Upper lobe of left lung (tissue), 6 donors: ENCODE measurements at places on chromosomes 12 and 14.
A peak's percentile ranks its signal among the peaks of the same experiment; 100 is the strongest.

- no peaks in the 10 kb centered on the region for H3K27me3 ChIP-seq
- no peaks in the 10 kb centered on the region for H3K36me3 ChIP-seq
- H3K27ac ChIP-seq: no peak overlapping the region
- peaks cover 11% of the 10 kb centered on the region for H3K4me1 ChIP-seq
- DNase-seq: no peak
Measured at GRCh38 chr12:29732191-29732590, 51.6 kb downstream of the TMTC1 start.

GRCh38 chr12:87150969-87151662 is 878.1 kb downstream of the C12orf50 start:
- H3K36me3 ChIP-seq: no peaks in the 10 kb centered on the region
- H3K4me3 ChIP-seq: no peak overlapping the region
- DNase-seq: no peak
- no peaks in the 10 kb centered on the region for H3K27me3 ChIP-seq
- no peaks in the 10 kb centered on the region for H3K4me1 ChIP-seq
- H3K27ac ChIP-seq: no peak overlapping the region

DNA sequence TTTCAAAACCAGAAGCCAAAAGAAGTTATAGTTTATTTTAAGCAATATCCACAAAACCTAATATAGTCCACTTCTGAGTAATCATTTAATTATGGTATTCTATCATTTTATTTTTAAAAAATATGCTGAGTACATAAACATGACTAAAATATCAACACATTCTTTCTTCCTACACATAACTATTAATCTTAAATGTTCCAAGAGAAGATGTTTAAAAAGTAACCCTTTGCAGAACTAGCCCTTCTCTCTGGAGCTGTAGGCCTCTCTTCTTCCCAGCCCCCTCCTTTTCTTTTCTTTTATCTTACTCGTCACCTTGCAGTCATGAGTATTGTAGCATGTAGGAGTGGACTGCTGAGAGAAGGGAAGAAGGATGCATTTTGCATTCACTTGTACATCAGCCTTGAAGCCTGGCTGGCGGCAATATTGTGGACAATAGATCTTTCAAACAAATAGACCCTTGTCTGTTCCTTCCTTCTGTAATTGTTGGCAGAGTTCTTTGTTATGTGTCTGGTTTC is 941.9 kb downstream of the NRXN3 start:
- no peaks in the 10 kb centered on the region for H3K27me3 ChIP-seq
- no peaks in the 10 kb centered on the region for H3K36me3 ChIP-seq
- H3K27ac ChIP-seq: no peak overlapping the region
- H3K4me1 ChIP-seq: no peaks in the 10 kb centered on the region

DNA sequence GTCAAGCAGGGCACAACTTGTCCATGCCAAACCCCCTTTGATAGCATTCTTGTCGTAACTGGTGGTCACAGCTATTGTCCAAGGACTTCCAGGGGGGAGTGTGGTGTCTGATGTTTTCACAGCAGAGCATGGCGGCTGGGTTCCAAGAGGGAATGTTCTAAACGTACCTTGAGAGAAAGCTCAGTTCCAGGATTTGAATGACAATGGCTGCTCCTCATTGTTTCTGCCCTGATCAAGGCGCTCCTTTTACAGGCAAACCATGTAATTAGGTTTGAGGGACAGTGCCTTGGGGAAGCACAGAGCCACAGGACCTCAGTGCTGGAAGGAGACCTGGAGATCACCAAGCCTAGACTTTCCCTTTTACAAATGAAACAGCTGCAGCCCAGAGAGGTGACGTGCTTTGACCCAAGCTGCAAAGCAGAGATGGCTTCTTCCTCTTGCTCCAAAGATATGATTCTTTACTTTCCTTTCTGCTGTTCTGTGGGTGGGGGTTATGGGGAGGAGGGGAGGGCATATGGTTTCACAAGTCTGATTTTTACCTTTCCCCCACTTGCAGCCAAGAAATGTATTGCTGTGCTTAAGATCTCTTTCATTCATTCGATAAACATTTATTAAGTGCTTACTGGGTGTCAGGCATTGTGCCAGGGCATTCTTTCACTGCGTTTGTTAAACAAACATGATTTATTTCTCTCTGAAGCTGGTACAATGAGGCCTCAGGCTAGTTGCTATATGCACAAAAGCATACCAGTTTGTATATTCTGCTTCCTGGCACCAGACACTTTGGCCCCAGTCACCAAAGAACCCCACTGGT is 172.8 kb downstream of the KTN1 start:
- no peak overlapping the region for H3K27ac ChIP-seq
- peak; percentile 58 for DNase-seq
- peaks cover 3% of the 10 kb centered on the region for H3K4me1 ChIP-seq
- no peak overlapping the region for H3K4me3 ChIP-seq
- H3K36me3 ChIP-seq: no peaks in the 10 kb centered on the region

DNA sequence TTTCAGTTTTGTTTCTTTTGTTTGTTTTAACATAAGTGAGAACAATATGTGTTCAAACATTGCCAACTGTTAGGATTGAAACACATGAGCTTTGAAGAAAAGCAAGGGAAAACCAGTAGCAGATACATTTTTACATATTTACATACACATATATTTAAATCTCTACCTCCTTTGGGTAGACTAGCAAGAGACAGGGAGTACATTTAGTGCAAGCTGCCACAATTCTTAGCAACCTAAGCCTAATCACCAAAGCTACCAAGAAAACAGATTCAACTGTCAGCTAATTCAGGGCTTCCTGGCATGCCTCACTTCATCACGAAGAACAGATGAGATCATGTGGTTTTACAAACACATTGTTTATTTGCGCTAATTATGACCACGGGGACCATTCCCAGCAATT is 143.1 kb downstream of the PRIMA1 start:
- DNase-seq: no peak
- H3K36me3 ChIP-seq: no peaks in the 10 kb centered on the region
- no peak overlapping the region for H3K4me3 ChIP-seq
- H3K27me3 ChIP-seq: no peaks in the 10 kb centered on the region
- no peak overlapping the region for H3K27ac ChIP-seq
- no peaks in the 10 kb centered on the region for H3K4me1 ChIP-seq
